ENCODE measurements at places on chromosomes 1 and 21.

GRCh38 chr1:76408303-76408702, 333.8 kb downstream of the ST6GALNAC3 start:
- DNase-seq: no peak

DNA sequence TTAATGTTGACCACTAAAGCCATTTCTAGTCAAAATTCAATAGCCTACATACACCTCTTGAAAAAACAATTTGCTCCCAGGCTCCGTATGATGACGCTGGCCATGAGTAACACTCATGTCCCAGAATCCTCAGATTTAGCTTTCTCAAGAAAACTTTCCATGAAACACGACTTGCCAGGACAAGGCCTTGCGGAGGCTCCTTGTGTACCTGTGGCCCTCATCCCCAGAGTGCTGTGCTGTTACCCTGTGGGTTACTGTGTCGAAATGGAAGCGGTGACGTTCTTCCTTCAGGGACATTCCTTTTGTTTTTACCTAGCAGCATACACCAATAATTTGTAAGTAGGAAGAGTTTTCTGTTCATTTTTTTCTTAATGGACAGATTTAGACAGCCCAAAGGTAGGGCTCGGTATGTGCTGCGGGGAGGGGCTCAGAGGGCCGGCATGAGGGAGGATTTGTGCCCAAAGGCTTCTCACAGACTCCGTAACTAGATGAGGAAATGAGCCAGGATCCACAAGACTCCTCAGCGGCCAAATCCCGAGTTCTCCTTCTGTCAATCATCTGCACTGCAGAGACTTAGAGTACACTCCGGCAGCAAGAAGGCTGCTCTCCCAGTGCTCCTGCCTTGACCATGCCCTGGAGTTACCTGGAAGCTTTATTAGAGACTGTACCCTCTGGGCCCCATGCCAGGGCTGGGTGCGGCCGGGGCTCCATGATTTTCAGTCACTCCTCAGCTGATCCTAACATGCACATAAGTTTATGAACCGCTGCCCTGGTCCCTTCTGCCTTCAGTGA, 17.8 kb downstream of the GNG12 start:
- no peak for DNase-seq

- DNase-seq: no peak
Observed at GRCh38 chr1:91846007-91846638, 39.8 kb downstream of the TGFBR3 start.

DNA sequence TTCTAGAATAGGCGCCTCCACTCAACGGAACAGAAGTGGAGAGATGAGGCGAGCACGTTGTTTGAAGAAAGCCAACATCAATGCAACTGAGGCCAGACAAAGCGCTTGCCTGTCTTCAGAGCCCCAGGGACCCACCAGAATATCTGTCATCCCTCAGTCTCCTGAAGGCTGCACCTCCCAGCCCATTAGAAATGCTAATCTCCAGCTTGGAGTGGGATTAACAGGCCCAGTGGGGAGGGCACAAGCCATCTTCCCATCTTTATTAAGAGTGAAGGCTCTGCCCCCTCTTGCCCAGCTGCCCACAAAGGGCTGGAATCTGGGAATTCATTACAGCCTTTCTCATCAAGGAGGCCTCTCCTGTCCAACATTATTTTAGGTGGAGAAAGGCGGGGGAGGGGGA, 16.8 kb upstream of the CNTN2 start:
- DNase-seq: no peak

GRCh38 chr1:9731051-9731537, 79.6 kb downstream of the PIK3CD start:
- DNase-seq: no peak

DNA sequence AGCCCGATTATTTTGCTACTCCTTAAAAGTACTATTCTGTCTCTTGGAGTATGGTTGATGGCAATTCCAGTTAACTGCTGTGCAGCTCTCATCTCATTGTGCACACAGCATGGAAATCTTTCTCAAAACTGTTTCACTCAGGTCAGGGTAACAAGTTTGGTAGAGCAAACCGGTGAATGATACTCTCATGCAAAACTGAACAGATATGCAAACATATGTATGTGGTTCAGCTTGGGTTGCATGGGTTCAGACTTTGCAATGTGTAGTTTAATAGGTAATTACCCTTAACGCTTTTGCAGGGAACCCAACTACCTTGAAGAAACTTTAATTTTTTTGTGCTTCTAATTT, 2.2 kb downstream of the GADD45A start:
- no peak for DNase-seq

DNA sequence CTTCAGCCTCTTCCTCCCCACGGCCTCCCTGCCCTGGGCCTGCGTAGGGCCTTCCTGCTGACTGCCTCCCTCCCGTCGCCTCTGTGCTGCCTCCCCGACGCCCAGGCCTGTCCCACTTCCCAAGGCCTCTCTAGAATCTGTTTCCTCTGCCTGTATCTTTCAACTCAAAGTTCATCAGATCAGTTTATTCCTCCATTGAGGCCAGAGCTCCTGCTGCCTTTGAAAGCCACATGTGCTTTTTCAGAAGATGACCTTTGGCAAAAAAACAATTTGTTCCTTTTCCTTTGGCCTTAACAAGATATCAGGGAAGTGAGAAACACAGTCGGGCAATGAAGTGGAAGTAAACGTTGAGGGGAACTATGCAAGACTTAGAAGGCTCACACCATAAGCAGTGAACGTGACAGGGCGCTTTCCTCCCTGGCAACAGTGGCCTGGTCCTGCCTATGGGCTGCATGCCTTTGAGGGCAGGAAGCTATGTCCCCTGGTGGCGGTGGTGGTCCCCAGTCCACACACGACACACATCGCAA, 85.9 kb downstream of the PSMG1 start:
- no peak for DNase-seq

All from stimulated activated CD8-positive, alpha-beta memory T cell treated with anti-CD3 and anti-CD28 coated beads, Interleukin-4, amount 100 ng/mL, for 4 hours (primary cell).